Fibroblast of skin of scalp (primary cell): ENCODE measurements at places on chromosomes 4 and X.

DNA sequence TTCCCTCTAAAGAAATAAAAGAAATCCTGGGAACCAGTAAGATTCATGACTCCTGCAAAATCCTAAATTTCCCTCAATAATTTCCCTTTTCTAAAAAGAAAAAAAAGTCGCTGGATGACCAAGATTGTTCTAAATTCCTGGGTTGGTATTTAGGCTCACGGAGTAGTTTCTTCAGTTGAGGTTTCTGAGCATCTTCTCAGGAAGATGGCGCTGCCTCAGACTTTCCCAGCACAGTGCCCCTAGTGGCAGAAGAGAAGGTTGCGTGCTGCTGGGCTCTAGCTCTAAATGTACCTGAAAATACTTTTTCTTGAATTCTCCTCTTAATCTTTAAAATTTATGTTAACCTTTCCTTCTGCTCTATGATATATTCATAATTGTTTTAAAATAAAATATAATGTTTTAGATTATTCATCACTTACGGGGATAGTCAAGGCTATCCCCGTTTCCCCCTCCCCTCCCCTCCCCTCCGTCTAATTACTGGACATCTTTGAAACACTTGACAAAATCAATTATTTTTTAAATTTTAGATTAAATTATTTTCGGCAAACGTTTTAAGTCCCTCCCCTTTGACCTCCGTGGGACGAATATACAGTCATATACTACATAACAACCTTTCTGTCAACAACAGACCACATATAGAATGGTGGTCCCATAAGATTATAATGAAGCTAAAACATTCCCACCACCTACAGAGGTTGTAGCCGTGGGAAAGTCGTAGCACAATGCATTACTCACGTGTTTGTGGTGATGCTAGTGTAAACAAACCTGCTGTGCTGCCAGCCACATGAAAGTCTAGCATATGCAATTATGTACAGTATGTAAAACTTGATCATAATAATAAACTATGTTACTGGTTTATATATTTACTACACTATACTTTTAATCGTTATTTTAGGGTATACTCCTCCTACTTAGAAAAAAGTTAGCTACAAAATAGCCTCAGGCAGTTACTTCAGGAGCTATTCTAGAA is 41.0 kb upstream of the GATB start:
- DNase-seq = peak; percentile 40

DNA sequence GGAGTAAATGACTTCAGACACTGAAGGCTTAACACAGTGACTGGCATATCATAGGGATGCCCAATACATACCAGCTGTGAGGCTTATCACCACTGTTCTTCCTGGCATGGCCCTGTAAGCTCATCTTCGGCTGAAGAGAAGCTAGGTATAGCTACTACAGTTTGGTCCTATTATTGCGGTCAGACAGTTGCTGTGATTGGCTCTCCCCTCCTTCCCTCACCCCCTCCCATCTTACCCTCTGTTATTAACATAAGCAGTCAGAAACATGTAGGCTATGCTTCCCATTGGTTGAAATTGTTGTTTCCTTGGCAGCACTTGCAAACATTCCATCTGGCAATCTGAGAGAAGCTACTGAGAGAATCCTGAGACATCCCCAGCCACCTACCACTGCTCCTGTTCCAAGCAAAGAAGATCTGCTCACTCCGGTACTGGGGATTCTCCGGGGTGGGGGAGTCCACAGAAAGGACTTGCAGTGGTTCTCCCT is at the start of gene AKAP14:
Gene AKAP14, plus strand, starts transcription at position 51 of the 484 bp plus-strand sequence. CDS start 7,331 bp downstream, outside the sequence.
- no peak for DNase-seq

- no peak for DNase-seq
These were observed 1762.6 kb downstream of the RPA4 start for GRCh38 chrX:98646351-98646750.

- DNase-seq = no peak
These were observed 1009.8 kb downstream of the ADGRL3 start for GRCh38 chr4:62209757-62210485.

DNA sequence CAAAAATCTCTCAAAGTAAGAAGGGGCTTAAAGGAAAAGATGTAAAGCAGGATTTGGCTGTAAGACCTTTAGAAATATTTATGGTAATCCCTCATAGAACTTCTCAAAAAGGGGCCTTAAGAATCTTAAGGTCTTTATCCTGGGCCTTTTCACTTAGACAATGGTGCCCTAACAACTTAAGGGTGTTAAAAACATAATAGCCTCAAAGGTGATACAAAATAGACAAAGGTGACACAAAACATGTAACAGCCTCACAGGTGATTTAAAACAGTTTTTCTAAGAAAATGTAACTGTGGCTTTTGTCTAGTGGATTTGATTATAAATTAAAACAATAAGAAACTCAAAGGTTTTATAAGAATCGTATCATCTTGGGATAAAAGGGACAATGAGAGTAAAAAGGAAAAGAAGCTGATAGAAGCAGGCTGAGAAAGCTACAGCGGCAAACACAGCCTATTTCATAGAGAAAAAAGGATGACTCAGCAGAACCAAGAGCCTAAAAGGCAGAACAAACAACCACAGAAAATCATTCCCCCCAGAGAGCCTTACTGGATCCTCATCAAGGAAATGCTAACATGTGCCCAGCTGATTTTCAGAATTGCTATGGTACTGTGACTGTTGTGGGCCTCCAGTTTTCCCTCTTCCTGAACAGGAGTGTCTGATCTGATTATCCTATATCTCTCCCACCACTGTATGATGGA is 164.3 kb downstream of the STPG2 start:
- DNase-seq = no peak

- DNase-seq = no peak
These were observed 186.4 kb downstream of the AFAP1 start for GRCh38 chr4:7753271-7753670.

DNA sequence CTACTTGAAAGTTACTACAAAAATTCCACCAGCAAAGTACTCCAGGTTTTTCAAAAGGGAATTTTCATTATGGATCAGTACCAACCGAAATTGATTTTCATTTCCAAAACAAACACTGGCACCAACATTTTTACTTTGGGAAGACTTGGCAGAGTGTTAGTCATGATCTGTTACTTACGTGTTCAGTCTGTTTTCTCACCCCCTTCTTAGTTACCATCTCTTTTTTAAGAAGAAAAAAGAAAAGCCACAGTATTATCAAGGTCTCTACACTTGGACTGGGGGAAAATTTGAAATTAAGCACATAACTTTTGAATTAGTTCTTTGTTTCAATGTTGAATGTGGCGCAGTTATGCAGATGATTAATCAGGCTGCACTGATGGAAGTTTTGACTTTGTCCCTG is 27.5 kb downstream of the RBBP7 start:
- DNase-seq = no peak

GRCh38 chr4:24219209-24219608 is 329.4 kb upstream of the PPARGC1A start:
- DNase-seq = no peak

- DNase-seq = peak; percentile 0
These were observed 99.5 kb downstream of the CCSER1 start for GRCh38 chr4:90226734-90227133.

DNA sequence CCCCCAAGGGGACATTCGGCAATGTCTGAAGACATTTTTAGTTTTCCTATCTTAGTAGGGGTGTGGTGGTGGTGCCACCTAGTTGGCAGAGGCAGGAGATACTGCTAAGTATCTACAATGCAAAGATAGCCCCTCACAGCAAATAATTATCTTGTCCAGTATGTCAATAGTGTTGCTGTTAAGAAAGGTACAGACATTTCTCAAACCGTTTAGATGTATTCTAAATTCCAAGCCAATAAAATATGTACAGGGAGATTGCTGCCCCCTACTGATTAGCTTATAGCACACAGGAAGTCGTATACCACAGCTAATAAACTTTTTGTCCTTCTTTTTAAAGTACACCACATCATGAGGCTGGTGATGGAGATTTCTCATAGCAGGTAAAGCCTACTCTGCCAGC is 260.5 kb downstream of the TMA16 start:
- peak; percentile 1 for DNase-seq

GRCh38 chr4:58477950-58478349 is 1367.8 kb upstream of the IGFBP7 start:
- DNase-seq = no peak

DNA sequence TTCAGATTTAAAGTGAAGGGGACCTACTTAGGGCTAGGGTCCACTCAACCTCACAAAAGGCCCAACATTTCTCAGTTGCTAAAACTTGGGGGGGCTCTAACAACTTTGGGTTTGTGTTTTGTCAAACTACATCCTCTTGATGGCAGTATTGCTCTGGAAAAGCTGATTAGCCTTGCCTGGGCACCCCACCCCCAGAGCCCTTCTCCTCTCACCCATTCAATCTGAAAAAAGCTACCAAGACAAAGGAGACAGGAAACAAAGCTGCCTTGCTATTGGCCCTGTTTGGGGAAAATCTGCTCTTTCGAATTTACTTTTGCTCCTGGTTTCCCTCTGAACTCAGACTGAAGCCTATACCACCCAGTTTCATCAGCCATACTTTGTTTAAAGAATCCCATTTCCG is 195.2 kb upstream of the STK26 start:
- no peak for DNase-seq

DNA sequence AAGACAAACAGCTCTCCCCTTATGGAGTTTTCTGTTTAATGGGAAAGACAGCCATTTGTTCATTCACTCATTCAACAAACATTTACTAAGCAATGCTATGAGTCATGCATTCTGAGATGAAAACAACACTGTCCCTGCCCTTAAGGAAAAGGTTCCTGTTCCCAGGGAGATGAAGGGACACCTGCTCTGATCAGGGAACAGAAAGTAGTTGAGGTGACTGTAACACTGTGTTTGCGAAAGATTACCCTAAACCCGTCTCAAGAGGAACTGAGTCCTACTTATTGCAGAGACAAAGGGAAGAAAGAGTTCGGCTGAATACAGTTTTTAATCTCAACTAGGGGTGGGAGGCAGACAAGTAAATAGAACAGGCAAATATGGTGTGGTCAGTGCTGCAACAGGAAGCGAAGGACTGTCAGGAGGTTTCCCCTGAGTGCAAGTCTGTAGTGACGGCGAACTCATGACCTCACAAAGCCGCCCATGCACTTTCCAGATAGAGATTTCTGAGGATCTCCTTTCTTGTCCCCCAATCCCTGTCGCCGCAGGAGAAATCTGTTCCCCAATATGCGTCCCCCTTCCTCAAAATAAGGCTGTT is 712 bp downstream of the STX18 start:
- peak; percentile 32 for DNase-seq

- peak; percentile 71 for DNase-seq
These were observed 324.3 kb downstream of the PTTG2 start for GRCh38 chr4:38284294-38285030.

DNA sequence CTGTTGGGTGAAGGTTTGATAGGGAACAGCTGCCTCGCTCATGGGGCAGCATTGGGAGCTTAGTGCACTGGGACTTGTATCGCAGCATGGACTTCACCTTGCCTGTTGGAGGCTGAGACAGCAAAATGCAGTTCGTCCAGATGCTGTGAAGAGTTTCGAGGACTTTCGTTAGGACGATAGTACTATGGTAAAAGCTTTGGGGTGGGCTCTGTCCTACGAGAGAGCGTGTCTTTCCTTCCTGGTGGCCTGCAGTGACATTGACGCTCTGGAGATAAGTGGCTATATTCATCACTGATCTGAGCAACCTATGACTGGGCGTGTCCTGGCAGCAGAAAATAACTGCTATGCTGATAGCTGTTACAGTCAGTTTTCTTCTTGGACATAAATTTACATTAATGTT is 44.8 kb downstream of the ARHGAP10 start:
- no peak for DNase-seq

- DNase-seq = no peak
These were observed 163.7 kb downstream of the CPE start for GRCh38 chr4:165542476-165542875.

DNA sequence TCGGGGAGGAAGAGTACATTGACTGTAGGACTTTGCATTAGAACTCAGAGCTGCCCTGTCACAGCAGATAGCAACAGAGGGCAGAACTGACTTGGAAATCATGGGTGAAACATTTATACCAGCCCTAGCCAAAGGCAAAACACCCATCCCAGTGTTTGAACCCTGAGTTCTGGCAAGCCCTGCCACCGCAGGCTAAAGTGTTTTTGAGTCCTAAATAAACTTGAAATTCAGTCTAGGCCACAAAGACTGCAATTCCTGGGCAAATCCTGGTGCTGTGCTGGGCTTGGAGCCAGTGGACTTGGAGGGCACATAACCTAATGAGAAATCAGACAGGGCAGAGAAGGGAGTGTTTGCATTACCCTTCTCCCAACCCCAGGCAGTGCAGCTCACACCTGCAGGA is 1015.7 kb downstream of the FSTL5 start:
- no peak for DNase-seq

- DNase-seq = no peak
These were observed 117.1 kb downstream of the TMEM164 start for GRCh38 chrX:110120025-110120424.

- DNase-seq = no peak
These were observed 233.7 kb upstream of the TECRL start for GRCh38 chr4:64642936-64643335.

- no peak for DNase-seq
These were observed 152.6 kb downstream of the CRLF2 start for GRCh38 chrX:1059576-1060561.

DNA sequence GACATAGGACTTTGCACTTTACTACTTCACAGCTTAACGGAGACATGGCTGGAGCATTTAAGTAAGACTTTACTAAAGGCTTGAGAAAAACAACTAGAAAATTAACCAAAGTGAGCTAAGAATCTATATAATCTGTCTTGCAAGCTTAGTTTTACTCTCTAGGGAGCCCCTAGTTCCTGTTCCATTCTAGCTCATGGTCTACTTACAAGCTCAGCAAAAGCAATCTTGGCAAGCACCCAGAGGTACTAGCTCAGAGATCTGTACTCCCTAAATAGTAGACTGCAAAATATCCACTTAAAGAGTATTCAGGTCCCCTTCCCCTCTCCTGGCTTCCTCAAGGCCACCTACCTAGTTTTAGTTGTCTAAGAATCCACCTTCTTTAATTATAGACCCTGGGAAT is 469.0 kb downstream of the IDS start:
- DNase-seq = no peak

DNA sequence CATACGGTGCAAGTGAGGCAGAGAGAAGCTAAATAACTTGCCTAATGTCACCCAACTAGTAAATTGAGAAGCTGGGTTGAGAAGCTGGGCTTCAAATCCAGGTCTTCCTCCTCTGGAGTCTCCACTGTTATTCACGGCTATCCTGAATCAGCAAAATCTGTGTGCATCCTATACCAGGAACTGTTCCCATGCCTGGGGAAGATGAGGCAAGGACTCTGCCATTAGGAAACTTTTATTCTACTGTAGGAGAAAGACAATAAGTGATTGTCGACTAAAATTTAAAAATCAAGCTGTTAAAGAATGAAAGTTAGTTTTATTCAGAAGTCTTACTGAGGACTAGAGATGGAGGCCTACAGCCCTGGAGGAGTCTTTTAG is 872 bp upstream of the TEC start:
- DNase-seq = no peak
